COLO829 (cell line): ENCODE measurements at places on chromosomes 4 and X.

GRCh38 chr4:74223801-74224200 is 65.9 kb downstream of the MTHFD2L start:
- no peak for DNase-seq

DNA sequence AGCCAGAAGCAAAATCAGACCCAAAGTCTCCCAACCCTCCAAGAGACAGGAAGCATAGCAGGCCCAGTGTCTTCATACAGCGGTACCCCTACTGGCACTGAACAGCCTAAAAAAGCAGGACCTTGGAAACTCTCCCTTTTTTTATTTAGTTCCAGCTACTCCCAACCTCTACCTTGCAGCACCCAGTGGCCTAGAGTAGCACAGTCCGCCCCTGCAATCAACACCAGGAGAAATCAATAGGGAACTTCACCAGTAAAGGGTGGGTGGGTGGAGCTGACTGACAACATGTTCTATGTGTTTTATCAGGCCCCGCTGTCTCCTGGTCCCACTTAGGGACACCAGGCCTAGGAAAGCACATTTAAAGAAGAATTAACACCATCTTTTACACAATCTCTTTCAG is 378.5 kb upstream of the CT83 start:
- DNase-seq = no peak

- no peak for DNase-seq
Measured at GRCh38 chrX:114582264-114582632, 1.6 kb upstream of the HTR2C start.

GRCh38 chr4:37873386-37873785 is 17.5 kb upstream of the TBC1D1 start:
- DNase-seq = no peak

DNA sequence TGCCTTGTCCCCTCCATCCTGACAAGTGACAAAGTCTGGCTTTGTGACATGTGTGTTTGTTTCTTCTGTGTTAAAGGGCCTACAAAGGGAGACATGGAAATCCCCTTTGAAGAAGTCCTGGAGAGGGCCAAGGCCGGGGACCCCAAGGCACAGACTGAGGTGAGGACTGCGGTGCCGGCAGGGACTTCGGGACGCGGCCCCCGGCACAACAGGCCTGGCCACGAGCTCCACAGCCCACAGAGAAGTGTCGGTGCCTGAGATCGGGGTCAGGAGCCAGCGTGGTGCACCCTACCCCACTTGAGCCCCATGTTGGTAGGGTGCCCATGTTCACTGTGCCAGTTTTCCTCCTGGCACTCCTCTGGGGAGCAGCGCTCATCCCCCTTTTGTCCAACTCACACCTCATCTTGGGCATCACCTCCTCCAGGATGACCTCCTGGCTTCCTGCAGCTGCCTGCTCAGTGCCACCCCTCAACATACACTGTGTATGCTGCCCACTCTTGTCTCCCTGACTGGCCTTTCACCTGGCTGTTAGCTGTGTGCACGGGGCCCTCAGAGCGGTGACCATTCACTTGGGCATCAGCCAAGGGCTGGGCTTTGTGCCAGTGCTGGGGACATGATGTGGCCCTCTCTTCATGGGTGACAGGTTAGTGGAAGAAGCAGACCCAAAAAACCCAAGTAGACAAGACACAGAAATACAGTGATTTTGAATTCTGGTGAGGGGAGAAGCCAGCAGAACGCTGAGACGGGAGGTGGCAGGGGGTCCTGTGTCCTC is 17.6 kb downstream of the WFS1 start:
- no peak for DNase-seq

- DNase-seq = no peak
Measured at GRCh38 chr4:136754810-136755530, 777.3 kb downstream of the PCDH18 start.

- DNase-seq = peak; percentile 29
Measured at GRCh38 chr4:6910340-6910959, 824 bp downstream of the TBC1D14 start.

GRCh38 chr4:107213880-107214279 is 177.8 kb upstream of the DKK2 start:
- DNase-seq = no peak

DNA sequence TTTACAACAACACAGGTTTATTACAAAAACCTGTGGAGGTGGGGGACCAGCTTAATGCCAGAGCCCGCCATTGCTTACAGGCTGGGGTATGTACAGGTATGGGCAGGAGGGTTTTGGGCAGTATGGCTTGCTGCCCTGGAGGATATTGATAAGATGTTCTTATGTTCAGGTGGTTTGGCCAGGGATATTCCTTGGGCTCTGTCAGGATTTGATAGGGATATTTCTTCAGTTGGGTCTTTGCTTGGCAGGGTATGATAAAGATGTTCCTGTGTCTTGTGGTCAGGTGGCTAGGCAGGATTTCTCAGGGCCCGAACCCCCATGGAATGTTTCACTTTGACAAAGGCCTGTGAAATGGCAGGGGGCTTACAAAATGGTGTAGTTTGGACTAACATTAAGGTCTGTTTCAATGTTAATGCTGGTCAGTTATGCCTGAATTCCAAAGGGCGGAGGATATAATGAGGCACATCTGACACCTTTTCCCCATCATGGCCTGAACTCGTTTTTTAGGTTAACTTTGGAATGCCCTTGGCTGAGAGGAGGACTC is 3.1 kb downstream of the MGST2 start:
- no peak for DNase-seq

GRCh38 chr4:140755774-140756318 is 339 bp downstream of the TBC1D9 start:
- DNase-seq = peak; percentile 26

GRCh38 chr4:98905839-98906238 is 23.1 kb downstream of the EIF4E start:
- DNase-seq = no peak

GRCh38 chr4:110977554-110977953 is 354.7 kb upstream of the PITX2 start:
- DNase-seq = no peak

DNA sequence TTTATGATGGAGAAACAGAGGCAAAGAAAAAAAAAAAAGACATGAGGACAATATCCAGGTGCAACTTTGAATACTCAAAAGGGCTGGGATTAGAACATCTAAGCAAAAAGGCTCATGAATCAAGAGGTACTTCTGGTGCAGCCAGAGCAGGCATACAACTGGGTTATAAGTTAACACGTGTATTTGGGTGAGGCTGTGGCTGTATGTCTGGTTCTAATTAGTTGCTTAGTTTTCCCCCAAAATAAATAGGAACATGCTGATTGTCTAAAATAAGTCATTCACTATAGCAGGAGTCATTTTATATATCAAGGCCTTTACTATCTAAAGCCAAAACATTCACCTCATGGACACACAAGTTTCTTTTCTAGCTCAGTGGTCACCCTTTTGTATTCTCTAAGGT is 20.2 kb downstream of the NHS start:
- DNase-seq = no peak
